ENCODE measurements at places on chromosomes 4 and X.

DNA sequence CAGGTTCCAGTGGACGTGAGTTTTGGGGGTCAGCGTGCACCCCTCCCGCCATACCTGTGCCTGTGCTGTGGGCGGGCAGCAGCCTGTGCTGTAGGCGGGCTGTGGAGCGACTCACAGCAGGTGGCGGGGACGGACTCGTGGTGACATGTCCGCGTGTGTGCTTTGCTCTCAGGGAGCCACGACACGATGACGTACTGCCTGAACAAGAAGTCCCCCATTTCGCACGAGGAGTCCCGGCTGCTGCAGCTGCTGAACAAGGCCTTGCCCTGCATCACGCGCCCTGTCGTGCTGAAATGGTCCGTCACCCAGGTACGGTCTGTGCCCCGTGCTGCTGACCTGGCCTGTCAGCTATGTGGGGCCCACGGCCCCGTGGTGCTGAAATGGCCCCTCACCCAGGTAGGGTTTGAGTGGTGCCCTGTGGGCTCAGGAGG, 7.4 kb downstream of the PLCXD1 start:
- no peak for DNase-seq

DNA sequence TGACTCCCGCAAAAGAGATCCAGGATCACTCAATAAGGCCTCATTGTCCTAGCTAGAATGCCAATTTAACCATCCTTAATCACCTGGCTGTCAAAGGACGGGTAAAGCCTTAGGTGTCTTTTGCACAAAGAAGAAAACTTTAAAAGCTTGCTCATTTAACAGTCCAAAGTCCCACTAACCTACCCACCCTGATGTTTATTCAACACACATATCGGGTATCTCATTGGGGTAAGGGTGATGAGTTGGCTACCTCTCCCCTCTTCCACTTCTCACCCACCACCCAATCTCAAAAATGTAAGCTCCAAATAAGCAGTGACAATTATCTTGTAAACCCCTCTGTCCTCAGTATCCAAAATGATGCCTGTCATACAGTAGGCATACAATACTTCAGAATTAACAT, 988 bp upstream of the SRD5A3 start:
- no peak for DNase-seq

DNA sequence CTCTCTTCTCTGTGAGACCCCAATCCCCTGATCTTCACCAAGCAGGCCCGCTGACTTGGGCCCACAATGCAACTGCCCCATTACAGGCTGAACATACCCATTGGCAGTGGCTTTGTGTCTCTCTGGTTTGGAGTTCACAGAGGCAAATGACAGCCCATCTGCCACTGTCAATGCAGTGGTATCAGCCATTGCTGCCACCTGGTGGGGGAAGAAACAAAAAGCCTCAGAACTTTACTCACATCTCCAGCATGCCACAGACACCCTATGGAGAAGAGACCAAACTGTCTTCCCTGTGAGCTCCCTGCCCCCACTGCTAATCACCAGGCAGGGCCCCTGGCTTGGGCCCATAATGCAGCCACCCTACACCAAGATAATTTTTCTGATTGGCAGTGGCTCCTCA, 729.3 kb upstream of the ACTRT1 start:
- peak; percentile 5 for DNase-seq

GRCh38 chr4:76896614-76897535, 1.1 kb downstream of the SOWAHB start:
- DNase-seq, result peak; percentile 45

GRCh38 chr4:124157396-124158083, 555.0 kb downstream of the ANKRD50 start:
- no peak for DNase-seq

DNA sequence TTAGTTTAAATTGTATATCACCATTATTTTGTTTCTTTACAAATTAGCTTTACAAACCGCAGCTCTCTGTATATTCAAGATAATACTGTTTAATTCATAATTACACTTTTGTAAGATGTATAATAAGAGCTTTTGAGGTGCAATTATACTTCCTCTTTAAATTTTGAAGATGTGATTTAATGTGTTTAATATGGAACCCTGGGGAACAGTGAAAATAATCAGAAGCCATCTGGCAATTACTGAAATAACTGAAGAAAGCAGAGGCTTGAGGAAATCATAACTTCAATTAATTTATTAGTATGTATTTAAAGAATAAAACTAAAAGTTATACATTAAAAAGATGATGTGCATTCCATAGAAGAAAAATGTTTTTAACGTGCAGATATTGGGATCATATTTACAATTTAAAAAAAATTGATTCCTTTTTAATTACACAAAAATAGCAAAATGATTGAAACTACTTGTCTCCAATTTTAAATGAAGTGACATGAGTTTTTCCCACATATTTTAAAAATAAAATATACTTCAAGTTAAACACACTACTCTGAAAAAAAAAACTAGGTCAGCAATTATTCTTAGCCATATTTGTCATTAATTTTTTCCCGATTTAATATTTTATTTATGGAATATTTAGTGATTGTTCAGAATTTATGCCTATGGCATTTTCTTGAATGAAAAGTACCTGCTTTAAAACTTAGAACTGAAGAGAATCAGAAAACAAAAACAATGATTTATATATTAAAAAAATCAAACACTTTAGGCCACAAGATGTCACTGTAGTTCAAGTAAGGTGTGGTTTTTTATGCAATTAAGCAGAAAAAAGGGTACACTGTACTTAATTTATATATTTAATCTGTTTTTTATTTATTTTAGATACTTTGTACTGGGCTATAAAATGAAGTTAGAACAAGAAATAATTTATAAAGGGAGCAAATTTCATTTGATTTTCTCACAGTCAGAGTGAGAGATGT, 942.7 kb upstream of the NDST4 start:
- DNase-seq, result no peak

Data from activated CD4-positive, alpha-beta T cell treated with anti-CD3 and anti-CD28 coated beads, Interleukin-2, amount 50 U/mL, for 1 hour (primary cell).